ENCODE measurements at places on chromosomes 2 and 18.

GRCh38 chr2:61750624-61751023 is 103.2 kb downstream of the FAM161A start:
- no peak for DNase-seq

GRCh38 chr2:168583064-168583709 is 127.1 kb downstream of the CERS6 start:
- no peak for DNase-seq

- DNase-seq, result no peak
These were observed 64.3 kb downstream of the CFAP221 start for GRCh38 chr2:119608553-119608952.

DNA sequence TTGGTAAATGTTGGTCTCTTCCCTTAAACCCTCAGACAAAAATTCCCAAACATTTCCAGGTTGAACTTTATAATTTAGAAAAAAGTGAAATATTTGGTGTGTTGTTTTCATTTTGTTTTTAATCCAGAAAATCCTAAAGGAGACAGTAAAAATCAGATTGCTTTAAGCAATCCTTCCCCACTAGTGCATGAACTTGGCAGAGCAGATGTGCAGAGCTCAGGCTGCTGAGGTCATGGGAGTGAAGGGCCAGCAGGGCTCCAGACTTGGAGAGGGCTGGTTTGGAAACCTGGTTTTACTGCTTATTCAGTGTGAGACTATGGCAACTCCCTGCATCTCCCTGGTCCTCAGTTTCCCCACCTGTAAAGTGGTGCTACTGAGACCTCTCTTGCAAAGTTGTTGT is 66.7 kb upstream of the TEX51 start:
- no peak for DNase-seq

- DNase-seq, result no peak
These were observed 309.0 kb downstream of the CMPK2 start for GRCh38 chr2:6556755-6557154.

- no peak for DNase-seq
These were observed 378.6 kb downstream of the MEIS1 start for GRCh38 chr2:66813525-66813924.

- no peak for DNase-seq
These were observed 85.3 kb upstream of the ZNF397 start for GRCh38 chr18:35155398-35156117.

DNA sequence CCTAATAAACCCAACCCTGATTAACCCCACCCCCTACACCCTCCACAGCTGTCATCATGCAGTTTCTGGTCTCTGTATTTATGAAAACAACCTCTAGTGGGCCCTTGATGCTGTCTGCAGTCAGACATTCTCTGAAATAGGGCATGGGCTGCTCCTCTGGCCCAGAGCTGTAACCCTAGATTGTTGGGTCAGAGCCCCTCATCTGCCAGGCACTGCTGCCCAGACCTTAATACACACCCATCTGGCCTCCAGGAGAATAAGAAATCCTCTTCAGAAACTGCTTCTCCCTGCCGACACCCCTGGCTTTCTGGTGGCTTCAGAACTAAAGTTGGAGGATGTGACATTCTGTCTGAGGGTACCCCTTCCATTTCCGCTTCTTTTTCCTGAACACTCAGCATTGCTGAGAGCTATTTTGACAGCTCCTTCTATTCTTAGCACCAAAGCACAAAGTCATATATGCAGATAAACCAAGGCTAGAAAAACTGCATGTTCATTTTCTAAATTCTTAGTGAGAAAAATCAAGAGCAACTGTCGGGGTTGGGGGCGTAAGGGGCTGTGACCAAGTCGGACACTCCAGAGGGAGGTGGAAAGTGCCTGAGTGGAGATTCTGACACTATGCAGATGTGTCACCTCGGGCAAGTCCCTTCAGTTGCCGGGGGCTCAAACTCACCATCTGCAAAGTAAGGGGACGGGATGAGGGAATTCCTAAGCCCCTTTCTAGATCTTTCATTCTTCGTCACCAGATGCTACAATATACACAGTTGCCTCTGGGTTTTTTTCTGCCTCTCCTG is 28.7 kb downstream of the SRSF7 start:
- peak; percentile 18 for DNase-seq

DNA sequence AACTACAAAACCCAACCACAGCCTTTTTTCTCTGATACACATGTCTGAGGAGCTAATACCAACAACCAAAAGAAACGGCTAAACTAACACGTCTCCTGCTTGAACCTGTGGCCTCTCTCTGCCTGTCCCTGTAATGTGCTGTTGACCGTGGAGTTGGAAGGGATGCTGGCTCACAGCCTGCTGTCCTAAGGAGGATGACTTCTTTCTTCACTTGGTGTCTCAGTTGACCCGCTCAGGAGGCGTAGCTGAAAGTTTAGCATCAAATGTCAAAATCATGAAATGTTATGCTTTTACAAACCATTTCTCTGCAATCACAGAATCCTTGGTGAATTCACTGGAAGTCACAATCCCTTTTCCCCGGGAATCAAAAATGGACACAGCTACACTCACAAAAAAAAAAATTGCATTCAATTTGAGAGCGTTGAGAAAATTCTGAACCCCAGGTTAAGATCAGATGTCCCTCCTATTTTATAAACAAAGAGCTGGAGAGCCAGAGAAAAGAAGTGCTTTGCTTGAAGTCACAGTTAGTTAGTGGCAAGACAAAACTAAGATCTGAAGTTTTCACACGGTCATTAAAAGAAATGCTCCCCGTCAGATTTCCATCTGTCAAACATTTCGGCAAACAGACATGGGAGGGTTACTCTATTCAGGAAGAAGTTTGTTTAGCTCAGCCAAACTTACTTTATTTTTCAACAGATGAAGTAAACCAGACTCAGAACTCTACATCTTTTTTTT is 74.3 kb downstream of the IRS1 start:
- no peak for DNase-seq

DNA sequence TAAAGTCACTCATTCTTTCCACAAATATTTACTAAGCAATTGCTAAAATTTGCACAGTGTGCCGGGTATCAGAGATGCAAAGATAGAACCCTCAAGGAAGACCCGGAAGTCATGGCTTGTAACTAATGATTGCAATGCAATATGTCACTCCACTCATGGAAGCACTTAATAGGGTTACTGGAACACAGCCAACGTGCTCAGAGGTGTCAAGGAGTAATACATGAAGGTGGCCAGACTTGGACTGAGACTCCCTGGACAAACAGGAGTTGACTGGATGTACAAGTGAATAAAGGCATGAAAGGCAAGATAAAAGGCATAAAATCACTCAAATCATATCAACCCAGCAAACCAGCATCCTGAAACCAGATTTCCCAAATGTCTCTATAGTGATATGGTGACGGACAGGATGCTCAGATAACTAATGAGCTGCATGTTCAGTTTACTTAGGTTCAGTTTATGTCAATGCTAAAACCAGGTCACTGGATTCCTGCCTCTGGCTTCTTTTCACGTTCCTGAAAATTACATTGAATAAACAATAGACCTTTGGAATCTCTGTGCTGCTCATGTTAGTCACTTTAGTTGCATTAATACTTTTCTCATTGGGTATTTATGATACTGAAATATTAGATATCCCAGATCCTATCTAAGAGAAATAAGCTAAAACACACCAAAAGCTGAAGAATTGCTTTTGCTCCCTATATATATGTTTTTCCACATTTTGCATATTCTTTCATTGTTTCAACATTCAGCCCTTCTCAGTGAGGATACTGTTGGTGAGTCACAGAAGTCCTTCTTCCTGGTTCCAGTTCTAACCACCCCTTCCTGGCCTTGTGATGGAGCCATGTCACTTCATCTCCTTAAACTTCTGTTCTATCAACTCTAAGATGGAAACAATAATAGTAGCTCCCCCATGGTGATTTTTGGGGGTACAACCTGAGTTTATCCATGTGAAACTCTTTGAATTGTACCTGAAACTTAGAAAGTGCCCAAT is 688.9 kb upstream of the ID2 start:
- no peak for DNase-seq

DNA sequence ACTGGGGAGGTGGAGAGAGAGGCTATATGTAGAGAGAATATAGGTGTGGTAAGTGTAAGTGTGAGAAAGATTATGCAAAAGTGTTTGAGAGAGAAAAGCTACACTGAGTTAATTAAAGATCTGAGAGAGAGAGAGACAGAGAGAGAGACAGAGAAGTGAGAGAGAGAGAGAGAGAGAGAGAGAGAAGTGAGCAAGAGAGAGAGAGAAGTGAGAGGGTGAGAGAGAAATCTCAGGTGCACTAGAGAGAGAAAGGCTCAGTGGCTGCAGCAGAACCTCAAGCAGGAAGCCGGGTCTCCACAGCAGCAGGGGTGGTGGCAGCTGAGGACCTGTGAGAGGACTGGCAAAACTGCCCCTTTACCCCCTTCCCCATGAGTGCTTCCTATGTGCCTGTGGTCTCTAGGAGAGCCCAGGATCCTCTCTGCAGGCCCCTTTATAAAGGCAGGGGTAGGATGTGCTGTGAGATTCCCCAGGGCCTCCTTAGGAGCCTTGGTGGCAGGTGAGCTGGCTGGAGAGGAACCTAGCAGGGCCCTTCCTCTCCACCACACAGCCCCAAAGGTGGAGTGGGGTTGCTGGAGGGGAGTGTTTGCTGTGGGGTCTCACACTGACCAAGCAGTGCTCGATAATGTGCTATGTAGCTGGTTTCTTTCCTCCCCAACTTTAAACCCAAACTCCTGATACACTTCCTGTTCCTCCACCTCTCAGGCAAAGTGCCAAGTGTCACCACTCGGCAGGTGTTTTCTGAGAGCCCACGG is 52.6 kb downstream of the SLC4A5 start:
- DNase-seq, result peak; percentile 8

DNA sequence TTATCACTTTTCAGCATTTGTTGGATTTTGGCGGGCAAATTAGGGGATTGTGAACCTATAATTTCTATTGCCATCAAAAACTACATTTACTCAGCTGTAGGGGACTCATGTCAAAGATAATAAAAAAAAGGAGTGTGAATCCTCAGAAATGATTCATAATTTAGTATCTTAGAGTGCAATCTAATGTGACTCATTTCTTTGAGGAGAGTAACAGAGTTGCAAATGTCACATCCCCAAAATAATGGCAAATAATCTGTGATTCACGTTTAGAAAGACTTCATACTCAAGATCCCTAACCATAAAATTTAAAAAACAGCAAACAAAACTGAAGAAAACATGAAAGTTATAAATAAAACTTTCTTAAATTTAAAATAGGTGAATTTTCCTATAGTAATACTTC is 373.0 kb downstream of the CDH2 start:
- no peak for DNase-seq

DNA sequence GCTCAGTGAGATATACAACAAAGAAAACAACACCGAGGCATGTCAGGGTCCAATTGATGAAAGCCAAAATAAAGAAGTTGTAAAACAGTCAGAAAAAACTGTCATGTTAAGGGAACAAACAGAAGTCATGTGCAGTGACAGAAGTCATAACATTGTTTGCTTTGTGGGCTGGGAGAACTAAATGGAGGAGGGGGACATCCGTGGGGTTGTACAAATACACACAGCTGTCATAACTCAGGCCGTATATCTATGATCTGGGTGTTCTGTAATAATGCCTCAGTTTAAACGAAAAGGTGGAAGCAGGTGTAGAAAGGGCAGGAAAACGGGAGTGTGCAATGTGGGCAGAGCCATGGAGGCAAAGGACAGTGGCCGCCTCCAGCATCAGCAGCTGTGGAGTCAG is 27.3 kb downstream of the TIMM21 start:
- no peak for DNase-seq

DNA sequence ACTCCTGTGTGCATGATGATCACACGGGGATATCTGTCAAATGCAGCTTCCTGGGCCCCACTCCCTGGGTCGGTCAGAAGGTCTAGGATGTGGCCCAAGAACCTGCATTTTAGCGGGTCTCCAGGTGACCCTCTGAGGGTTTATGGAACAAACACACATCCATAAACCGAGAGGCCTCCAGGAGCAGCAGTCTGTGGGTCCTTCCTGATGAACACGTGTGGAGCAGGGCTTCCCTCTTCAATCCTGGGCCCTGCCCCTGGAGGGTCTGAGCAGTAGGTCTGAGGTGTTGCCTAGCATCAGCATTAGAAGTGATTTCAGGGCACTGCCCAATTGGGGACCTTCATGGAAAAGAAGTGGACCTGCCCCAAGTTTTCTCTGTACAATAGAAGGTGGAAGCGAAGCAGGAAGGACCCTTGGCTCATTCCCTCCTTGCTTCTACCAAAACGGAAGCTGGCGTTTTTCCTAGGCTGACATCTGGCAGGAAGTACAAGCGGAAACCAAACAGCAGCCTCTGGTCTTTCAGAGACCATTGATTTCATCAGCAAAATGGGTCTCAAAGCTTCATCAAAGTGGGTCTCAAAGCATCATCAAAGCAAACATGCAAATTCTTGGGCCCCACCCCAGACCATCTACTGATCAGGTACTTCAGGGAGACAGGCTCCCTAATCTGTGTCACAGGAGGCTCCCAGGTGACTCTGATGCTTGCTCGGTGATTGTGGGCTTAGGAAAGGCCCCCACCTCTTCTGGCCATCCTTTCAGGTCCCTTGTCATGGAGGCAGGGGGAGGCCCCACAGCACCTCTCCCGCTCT is 30.7 kb downstream of the INO80C start:
- DNase-seq, result no peak

- no peak for DNase-seq
These were observed 178.0 kb downstream of the ASXL3 start for GRCh38 chr18:33755931-33756560.
